Fibroblast of mammary gland (primary cell): ENCODE measurements at places on chromosomes 11 and 22.

- peak; percentile 63 for DNase-seq
These were observed 6.7 kb downstream of the HSD17B12 start for GRCh38 chr11:43687120-43687791.

- no peak for DNase-seq
These were observed 828.1 kb upstream of the FAT3 start for GRCh38 chr11:91396236-91397133.

GRCh38 chr22:41842996-41843970 is 10.4 kb downstream of the SREBF2 start:
- DNase-seq, result no peak

DNA sequence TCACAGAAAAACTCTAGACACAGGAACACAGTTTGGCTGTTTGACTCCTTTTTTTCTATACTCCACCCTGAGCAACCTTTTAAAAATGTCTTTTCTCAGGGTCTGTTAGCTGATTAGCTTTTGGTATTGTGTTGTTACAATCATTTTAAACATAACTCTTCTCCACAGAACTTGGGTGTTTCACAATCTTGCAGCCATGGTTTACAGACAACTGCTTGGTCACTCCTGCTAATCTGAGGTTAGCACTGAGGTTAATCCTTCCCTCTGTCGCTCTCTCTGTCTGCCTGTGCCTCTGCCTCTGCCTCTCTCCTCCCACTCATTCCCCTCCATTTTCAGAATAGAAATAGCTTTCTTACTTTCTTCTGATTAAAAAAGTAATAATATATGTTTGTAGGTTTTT is 62.4 kb upstream of the ZBED5 start:
- no peak for DNase-seq
